ENCODE measurements at places on chromosomes 2 and 18.

DNA sequence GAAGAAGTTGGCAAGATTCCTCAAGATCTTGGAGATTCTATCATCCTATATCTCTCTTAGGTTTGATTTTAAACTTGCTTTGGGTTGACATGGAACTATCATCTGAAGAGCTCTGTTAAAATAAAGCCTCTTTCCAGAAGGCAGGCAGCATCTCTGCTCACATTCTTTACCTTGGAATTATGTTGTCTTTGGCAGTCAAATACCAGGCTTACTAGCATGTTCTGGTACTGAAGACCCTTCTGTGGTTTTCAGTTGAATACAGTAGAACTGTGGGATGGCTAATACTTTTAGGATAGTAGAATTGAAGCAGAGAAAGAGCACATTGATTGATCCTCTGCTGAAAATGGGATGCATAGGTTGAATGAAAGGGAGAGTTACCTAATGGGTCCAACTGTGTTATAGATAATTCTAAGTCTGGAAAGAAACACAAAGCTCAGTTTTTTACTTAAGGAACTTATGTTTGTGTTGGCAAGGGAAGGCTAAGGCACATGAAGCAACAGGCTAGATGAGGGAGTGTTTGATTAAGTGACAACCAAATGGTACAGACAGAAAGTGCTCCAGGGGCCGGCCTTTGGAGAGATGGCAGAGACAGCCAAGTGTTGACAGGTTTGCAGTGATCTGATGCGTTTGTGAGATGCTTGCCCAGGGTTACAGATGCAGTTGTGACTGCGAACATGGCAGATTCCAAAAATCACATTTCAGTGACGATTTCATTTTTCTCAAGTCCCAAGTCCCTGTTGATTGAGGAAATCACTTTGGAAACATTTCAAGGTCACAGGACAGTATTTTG lies 397.9 kb downstream of the MEIS1 start:
- DNase-seq: no peak

DNA sequence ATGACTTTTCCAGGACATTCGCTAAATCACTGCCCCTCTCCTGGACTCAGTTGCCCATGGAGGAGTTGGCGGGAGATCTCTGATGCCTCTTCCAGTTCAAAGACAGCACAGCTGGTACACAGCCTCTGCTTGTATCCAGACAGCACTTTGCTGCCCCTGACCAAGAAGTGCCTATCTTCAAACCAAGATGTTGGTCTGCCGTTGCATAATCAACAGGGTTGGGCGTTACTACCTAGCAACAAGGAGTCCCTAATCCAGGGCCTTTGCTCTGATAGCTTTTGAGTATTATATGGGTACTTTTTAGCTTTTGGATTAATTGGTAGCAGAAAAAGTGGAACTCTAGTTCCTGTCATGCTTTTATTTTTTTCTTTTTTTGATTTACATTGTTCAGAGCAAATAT lies 166.6 kb downstream of the FAM210A start:
- no peak for DNase-seq

DNA sequence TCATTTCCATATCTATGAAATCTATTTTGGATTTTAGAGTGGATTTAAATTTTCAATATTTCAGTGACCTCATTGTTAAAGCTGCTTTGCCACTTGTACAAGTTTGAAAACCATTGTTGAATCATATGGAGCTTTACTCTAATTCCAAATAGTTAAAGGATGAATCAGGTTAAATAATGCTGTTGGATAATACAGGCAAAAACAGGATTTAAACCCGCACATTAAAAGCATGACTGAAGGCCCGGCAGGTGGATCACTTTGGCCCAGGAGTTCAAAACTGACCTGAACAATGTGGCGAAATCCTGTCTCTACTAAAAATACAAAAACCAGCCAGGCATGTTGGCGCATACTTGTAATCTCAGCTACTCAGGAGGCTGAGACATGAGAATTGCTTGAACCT lies 68.3 kb downstream of the RIF1 start:
- no peak for DNase-seq

GRCh38 chr2:20236496-20236895 lies 11.6 kb upstream of the SDC1 start:
- no peak for DNase-seq

DNA sequence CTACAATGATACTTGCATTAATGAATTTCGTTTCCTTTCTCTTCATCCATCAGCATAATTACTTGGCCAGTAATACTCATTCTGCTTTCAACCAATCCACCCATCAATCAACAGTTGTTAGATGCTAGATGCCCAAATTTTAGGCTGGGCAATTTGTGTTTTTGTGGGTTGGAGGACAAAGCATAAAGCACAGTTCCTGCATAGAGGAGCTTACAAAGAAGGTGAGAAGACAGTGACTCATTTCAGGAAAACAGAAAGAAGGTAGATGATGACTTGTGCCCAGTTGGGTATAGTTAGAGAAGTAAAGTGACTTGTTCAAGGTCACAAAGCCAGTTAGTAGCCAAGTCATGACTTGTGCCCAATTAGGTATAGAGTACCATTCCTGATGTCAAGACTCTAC lies 1186.8 kb upstream of the CELF4 start:
- DNase-seq: no peak

- no peak for DNase-seq
Observed at GRCh38 chr18:24632158-24632988, 171.9 kb downstream of the HRH4 start.

GRCh38 chr2:31694444-31694843 lies 113.7 kb upstream of the SRD5A2 start:
- DNase-seq: no peak

DNA sequence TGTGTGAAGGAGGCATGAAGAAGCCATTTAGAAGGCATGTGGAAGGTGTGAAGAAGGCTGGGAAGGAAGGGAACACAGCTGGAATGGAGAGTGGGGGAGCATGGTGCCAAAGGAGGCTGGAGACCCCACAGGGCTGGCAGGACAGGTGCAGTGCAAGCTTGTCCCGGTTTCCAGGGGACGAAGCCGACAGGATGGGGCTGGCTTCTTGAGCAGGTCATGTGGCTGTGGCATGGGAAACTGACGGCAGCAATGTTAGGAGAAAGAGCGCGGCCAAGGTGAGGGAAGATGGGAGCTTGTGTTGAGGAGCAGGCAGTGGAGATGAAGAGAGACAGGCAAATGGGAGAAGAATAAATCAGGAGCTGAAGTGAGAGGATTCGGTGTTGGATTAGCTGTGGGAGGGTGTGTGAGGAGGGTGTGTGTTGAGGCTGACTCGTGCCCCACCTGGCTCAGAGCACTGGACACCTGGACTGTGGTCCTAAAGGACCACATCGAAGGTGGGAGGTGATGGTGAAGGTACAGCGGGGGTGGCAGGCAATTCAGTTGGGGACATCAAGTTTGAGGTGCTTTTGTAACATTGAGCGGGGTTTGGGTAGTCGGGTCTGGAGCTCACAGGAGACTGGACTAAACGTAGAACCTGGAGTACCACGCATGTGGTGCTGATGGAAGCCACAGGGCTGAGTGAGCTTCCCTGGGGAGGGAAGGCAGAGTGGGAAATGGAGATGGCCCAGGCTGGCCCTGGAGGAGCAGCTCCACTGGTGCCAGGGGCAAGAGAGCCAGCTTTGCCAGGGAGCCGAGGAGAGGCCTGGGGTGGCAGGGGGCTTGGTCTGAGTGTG lies 165.6 kb upstream of the HDAC4 start:
- no peak for DNase-seq

- no peak for DNase-seq
Observed at GRCh38 chr2:127401757-127402695, 14.3 kb upstream of the MAP3K2 start.

DNA sequence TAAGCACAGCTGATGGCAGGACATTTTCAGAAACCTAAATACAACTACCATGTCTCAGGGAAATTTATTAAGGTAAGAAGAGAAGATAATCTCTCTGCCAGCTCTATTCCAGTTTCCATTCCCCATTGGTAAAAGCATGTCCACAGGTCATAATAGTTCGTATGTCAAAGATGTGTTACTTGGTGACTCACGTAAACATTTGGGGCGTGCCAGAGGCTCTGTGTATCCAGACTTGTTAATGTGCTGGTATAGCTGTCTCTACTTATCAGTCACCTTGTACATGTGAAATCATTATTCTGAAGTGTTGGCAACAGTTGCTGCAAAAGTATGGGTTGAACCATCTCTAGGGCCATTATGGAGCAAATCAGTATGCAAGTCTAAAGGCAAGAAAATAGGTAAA lies 1345.1 kb downstream of the SUCLG1 start:
- no peak for DNase-seq

GRCh38 chr18:2169656-2170055 lies 401.6 kb downstream of the METTL4 start:
- DNase-seq: no peak

DNA sequence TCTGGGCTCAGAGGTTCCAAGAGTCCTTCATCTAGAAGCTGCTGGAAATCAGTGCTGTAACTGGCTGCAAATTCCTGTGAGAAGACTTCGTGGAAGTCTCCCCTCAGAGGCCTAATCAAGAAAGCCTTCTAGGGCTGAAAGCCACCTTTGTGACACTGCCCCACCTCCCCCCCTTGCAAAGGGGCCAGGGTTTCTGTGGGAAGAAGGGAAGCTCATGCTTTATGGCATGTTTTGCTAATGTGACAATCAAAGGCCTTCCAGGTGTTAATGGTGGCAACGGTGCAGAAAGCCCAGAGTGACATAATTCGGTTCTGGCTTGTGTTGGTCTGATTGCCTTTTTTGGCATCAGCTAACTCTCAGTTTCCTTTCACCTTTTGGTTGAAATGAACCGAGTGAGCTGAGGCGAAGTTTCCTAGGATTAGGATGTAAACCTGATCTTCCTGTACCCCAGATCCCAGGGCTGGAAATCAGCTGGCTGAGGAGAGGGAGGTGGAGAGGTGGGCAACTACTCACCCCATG lies 126.9 kb upstream of the TRIB2 start:
- no peak for DNase-seq

DNA sequence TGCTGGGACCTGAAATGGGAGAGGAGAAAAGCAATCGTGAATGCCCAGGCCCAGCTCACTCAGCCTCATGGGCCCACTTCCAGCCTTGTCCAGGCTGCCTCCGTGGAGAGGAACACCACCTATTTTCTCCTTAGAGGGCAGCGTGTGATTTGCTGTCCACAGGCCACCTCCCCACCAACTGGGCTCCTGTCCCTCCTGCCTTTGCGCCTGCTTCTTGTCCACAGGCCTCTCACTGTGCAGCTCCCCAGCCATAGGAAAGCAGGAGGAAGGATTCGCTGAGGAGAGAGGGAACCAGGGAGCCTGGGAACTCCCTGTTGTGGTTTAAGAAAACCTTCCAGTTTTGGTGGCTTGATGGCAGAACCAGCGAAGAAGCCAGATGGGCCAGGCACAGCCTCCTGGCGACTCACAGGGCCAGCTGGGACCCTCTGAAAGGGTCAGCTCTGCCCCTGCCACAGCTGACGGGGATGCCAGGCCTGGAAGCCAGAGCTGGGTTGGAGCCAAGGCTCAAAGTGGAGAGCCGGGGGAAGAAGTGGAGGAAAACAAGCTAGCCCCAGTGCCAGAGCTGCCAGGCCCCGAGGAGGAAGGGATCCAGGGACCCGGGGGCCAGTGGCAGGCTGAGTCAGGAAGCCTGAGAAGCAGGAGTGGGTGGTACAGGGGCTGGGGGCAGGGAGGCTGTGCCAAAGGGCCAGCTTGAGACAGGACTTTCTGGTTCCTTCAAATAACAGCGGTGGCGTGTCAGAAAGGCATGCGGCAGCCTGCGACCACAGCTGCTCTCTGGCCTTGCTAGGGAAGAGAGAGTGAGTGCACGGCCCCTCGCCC lies 9.9 kb downstream of the TMBIM1 start:
- DNase-seq: no peak

DNA sequence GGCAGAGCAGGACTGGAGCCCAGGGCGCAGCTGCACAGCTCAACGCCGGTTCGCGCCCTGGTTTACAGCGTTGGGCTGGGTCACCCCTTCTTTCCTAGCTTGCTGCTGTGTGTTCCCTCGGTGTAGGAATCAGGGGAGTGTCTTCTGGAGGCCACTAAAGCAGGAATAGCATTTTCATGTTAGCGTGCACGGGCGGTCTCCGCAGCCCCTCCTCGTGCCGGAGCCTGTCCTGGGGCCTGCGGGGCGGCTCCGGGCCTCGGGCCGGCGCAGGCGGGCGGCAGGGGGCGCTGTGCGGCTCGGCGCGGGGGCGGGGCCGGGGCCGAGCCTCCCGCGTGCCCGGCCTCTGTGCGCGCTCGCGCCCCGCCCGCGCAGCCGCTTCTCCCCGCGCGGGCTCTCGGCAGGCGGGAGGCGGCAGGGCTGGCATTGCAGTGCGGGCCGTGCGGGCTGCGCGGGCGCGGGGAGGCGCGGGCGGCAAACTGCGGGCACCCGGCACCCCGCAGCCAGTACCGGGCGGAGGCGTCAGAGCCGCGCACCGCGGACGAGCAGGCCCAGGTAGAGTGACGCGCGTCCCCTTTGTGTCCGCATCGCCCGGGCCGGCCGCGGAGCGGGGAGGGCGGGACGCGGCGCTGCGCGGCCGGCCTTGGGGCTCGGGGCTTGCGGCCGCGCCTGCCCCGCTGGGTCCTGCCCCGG lies at the start of gene RNF144A:
Gene RNF144A, plus strand, starts transcription at position 342 of the 690 bp plus-strand sequence. CDS start 79,515 bp downstream, outside the sequence.
- DNase-seq: peak; percentile 53

GRCh38 chr2:163046615-163047014 lies 208.0 kb upstream of the KCNH7 start:
- DNase-seq: no peak

- no peak for DNase-seq
Observed at GRCh38 chr2:128359841-128360240, 41.2 kb upstream of the HS6ST1 start.

GRCh38 chr2:145302451-145302850 lies 782.5 kb upstream of the ZEB2 start:
- DNase-seq: no peak

GRCh38 chr2:143685421-143686078 lies 556.3 kb downstream of the ARHGAP15 start:
- peak; percentile 98 for DNase-seq

- no peak for DNase-seq
Observed at GRCh38 chr18:75041586-75041985, 167.4 kb downstream of the PTGR3 start.

GRCh38 chr2:218313356-218313755 lies 21.1 kb upstream of the TMBIM1 start:
- no peak for DNase-seq

GRCh38 chr2:68775272-68775842 lies 40.7 kb downstream of the ARHGAP25 start:
- DNase-seq: no peak

DNA sequence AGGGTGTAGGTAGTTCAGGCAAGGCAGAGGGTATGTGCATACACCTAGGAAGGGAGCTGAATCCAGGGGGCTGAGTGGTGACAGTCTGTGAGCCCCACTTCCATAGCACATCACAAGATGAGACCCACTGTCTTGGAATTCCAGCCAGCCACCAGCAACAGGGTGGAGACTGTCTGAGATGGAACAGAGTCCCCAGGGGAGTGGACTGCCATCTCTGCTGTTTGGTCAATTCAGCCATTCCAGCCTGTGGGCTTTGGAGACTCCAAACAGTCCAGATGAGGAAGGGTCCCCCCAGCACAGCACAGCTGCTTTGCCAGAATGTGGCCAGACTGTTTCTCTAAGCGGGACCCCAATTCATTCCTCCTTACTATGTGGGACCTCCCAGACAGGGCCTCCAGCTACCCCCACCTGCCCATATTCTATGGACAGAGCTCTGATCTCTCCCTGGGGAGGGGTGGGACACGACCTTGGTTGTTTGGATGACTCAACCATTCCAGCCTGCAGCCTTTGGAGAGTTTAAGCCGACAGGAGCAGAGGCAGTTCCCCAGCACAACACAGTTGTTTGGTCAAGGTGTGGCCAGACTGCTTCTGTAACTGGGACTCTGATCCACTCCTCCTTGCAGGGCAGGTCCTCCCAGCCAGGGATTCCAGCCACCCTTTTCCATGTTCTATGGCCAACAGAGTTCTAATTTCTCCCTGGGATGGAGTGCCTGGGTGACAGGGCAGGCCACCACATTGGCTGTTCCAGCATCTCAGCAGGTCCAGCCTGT lies 178.0 kb downstream of the RND3 start:
- DNase-seq: no peak

Measured in NCI-H1694 treated with DMSO at 0.1 percent for 48 hours (cell line).